Lung (tissue), 17 donors: ENCODE measurements at places on chromosomes 1 and 21.

DNA sequence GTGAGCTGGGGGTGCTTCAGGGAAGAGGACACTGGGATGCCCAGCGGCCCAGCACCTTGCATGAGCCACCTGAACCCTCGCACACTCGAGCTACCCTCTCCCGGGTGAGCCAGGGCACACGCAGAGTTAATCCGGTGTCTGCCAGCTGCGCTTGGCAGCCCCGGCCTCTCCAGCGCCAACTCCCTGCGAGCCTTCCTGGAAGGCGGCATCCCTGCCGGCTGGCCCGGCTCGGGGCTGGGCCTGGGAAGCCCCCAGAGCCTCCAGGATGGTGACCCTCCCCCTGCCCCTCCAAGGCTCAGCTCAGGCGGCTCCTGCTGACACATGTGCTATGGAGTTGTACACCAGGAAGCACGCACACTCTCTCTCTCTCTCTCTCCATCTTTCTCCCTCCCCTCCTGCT is 48.7 kb downstream of the RAP1GAP start:
- DNase-seq = peak; percentile 37

- no peak for DNase-seq
Observed at GRCh38 chr1:152533327-152533938, 19.2 kb downstream of the CRCT1 start.

DNA sequence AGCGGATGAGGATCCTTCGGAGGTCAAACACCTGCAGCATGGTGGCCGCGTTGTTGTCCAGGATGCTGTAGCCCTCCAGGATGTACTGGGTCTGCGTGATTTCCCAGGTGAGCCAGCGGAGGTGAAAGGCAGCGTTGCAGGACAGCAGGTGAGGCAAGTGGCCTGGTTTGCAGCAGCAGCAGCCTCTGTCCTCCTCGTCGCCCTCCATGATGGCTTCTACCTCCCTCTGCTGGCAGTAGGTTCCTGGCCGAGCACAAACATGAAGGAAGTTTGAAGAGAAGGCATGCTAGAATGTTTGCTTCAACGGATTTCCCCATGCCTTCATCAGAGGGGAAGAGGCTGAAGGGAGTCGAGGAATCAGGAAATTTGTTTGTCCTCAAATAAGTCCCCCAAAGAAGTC is 74.7 kb downstream of the NTPCR start:
- peak; percentile 65 for DNase-seq

GRCh38 chr1:46587069-46587468 is 17.0 kb downstream of the MKNK1 start:
- DNase-seq = peak; percentile 9

DNA sequence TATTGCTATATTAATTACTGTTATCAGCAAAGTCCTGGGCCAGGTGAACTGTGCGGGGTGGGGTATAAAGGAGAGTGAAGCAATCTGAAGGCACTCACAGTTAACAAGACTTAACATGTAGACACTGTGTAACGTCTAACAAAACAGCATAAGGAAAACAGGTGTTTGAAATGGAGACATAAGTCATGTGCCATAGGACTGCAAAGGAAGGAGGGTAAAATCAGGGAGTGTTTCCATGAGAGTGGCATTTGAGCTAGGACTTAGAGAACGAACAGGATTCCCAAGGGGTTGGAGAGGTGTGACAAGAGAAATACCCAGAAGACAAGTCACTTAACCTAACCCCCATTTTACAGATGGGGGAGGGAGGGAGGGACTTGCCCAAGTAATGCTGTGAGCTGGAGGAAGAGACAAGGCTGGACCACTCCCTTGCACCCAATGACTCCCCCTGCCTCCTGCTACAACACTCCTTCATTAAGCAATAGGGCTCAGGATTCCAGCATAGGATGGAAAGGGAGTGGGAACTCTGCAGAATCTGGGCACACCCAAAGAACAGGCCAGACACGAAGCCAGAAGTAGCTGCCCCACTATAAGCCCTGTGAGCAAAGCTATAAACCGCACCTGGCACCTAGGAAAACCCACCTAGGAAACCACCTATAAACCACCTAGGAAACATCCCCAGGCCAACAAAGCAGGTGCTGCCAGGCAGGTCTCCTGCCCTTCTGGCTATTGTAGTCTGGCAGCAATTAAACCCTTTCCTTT is 6.6 kb downstream of the PEF1 start:
- DNase-seq = no peak

- DNase-seq = no peak
Observed at GRCh38 chr1:157852476-157852875, 10.9 kb upstream of the CD5L start.

GRCh38 chr21:39314143-39315027 is 953 bp upstream of the BRWD1 start:
- peak; percentile 74 for DNase-seq

- DNase-seq = no peak
Observed at GRCh38 chr1:19013826-19014548, 57.5 kb upstream of the IFFO2 start.

- peak; percentile 60 for DNase-seq
Observed at GRCh38 chr1:184152434-184152898, 100.9 kb downstream of the TSEN15 start.

DNA sequence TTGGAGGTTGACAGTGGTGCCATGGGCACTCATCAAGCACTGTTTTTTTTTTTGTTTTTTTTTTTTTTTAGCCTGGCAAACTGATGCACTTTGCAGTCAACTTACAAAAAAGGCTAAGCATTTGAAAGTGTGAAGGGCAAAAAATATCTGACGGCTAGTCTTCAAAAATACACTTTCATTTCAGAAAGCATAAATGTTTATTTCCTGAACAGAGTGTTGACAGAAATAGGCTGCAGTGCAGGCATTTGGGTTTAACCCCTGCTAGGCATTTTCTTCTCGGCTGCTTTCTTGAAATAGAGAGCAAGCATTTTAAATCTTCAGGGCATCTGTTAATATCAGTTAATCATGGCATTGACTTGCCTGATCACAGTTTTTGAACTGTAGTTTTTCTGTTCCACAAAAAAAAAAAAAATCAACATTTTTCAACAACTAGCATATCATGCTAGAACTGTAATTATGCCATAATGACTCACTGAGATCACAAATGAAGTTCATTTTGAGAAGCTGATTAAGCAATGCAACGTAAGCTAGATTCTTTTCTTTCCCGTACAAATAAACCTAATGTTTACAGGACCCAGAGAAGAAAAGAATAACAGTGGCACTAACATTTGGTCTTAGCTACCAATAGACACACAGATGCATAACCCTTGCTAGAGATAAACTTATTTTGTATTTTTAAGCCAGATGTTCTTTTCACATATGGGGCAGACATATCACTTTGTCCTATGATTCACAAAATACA is 100.4 kb upstream of the USH2A start:
- peak; percentile 57 for DNase-seq

DNA sequence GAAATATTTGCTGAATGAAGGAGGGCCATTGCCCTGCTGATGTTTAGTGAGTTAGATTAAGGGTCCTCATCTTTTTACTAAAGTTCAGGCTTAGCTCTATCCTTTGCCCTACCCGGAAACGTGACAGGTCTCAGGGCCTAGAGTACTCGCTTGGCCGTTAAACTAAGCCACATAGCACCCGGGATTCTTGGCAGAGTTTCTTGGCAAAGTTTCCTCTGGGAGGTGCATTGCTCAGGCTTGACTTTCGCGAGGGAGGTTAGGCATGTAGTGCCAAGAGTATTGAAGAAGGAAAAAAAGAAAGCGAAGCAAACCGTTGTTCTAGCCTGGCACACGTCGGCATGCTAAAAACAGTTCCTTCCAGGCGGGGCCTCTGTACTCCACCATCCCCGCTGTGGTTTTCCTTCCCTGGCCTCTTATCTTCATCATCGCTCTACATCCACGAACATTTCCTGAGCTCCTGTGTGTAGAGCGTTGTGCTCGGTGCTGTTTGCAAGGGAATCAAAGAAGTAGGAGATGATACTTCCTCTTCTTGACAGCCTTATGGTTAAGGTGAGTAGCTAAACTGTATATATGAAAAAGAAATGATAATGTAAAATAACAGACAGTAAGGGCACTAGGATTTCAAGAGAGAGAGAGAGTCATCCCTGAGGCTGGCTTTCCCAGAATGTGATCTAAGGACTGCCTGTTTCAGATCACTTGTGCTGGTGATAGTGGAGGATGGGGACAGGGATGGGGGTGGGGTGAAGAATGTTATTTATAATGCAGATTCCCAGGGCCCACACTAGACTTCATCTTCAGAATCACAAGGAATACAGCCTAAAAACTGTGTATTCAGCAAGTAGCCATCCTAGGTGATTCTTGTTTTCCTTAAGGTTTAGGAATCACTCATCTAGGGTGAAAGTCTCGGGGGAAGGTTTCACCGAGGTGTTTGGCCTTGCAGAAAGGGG is 18.8 kb downstream of the RNF220 start:
- peak; percentile 88 for DNase-seq

DNA sequence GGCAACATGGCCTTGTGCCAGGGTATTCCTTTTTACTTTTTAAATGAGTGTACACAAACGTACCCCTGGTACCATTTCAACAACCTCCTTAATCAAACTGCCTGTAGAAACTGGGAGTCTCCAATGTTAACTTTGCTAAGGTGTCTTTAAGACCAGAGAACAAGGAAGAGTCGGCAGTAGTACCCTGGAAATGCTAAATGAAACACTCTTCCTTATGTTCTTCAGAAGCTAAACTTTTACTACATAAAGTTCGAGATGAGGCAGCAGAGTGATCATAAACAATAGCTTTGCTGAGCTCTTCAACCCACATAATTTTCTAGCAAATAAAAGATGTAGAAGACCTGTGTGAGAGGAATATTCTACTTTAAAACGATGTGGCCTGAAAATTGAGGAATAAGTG is 297.7 kb upstream of the NRIP1 start:
- no peak for DNase-seq

- DNase-seq = no peak
Observed at GRCh38 chr1:150269451-150269850, 635 bp upstream of the APH1A start.

DNA sequence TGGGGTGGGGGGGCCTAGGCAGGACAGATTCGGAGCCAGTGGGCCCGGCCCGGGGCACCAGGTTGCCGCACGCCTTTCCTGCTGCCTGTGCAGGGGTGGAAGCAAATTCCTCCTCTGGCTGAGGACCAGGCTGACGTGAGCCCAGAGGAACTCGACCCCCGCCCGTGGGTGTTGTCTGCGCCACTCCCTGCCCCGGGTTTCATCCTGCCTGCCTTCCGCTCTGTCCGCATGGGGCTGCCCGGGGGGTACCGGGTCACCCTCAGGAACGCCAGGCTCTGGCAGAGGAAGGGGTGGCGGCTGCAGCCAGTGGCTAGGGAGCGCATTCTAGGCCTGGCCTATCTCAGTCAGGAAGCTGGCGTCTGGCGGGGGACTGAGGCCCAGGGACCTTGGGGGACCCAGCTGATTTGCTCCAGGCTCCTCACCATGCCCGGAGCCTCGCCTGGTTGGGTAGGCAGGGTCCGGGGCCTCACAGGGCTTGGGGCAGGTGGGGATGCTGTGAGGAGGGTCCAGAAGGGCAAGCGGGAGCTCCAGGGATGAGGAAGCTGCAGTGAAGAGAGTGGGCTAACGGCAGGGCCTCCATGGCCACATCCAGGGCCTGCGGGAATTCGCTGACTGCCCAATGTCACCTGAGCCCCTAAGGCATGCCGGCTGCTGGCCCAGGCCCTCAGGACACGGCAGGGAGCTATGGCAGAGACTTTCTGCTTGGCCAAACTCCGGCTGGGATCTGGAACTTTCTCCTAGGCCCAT is 2.4 kb upstream of the IBA57 start:
- peak; percentile 42 for DNase-seq

DNA sequence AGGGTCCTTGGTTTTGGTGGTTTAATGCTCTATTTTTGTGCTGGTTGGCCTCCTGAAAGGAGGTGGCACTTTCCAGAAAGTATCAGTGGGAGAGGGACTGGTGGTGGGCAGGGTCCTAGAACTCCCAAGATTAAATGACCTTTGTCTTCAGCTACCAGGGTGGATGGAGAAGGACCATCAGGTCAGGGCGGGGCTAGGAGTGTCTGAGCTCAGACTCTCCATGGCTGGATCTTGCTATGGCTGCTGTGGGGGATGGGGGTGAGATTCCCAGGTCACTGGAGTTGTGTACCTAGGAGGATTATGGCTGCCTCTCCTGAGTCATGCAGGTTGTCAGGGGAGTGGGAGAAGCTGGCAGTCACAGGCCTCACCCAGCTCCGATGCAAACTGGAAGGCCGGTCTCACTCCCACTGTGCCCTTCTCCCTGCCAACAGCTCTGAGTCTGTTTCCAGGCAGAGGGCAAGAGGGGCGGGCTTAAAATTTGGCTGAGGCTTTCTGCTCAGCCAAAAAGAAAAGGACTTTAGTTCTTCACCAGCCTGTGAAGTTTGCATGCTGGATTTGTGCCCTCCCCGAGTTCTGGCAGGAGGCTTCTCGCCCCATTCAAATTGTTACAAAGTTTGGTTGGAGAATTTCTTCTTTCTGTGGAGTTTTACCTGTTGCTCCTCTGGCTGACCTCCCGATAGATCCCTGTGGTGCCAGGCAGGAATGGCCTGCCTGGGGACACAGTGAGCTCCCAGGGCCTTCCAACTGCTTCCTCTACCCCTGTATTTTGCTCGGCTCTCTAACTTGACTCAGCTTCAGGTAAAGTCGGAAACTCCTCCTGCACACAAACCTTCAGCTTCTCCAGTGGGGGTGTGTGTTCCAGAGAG is 13.1 kb upstream of the KYAT3 start:
- DNase-seq = no peak

DNA sequence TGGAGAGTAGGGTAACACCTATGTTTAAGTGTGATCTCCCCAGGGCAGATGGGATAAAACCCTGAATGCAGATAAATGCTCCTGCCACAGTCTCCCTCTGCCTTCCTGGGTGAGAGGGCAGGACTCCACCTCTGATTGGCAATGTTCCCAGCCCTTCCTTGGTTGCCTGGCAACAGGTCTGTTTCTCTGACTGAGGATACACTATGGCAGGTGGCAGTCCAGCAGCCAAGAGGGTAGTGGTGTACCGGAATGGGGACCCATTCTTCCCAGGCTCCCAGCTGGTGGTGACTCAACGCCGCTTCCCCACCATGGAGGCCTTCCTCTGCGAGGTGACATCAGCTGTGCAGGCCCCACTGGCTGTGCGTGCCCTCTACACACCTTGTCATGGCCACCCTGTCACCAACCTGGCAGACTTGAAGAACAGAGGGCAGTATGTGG is at the start of gene DCDC2B:
Gene DCDC2B (plus strand): TSS at position 199 of the 438 bp plus-strand sequence. CDS start 5 bp downstream, at position 204.
- peak; percentile 64 for DNase-seq

DNA sequence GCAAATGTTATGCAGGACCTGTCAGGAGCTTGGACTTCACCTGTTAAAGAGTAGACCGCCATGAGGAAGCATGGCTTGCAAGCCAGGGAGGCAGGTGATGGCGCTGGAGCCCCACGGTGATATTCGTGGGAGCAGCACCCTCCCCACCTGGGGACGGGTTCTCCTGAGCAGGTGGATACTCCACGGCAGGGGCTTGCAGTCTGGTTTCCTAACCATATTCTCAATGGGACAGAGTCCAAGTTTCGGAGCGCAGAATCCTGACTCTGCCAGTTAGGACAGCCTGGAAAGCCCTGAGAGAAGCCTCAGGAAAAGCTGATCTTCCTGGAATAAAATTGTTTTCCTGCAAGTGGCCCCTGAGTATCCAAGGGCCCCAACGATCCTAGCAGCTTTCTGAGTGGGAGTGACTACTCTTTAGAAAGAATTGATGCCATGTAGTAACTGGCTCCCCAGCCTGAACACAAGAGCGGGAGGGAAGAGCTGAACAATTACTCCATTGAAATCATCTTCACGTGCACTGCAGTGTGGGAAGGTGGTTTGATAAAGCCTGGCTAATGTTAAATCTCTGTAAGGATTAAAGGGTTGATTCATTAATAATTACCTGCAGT is 146.3 kb upstream of the RAB4A start:
- DNase-seq = peak; percentile 53

GRCh38 chr1:93143136-93143535 is 37.1 kb downstream of the TMED5 start:
- DNase-seq = no peak

GRCh38 chr1:63710761-63711380 is 62.9 kb upstream of the ROR1 start:
- no peak for DNase-seq
